IMR-90 (cell line): ENCODE measurements at places on chromosomes 13 and 19. TPM values are rescaled to one million over a fixed set of nuclear protein-coding genes. Genes with fewer than 3 reads are reported as not detected.

The ITPKC gene
- total RNA-seq, result 7.7 and 8.6 TPM in 2 replicates

GRCh38 chr19:56310462-56310861 lies 4.2 kb downstream of the ZSCAN5A start:
- no peaks in the 10 kb centered on the region; the same call in 1 of the 2 replicates for H3K4me1 ChIP-seq
- no peak for DNase-seq
- no peak overlapping the region for H3K4me3 ChIP-seq
- H3K36me3 ChIP-seq, result peaks cover 3% of the 10 kb centered on the region; the same call in 1 of the 2 replicates
- no peak overlapping the region for H3K27ac ChIP-seq

- peaks cover 9% of the 10 kb centered on the region for H3K36me3 ChIP-seq
- H3K27ac ChIP-seq, result no peak overlapping the region
- no peak overlapping the region for H3K4me3 ChIP-seq
Observed at GRCh38 chr19:14160017-14160703, 23.8 kb upstream of the ASF1B start.

The AMER2 gene
- total RNA-seq, result not detected in 2 replicates

DNA sequence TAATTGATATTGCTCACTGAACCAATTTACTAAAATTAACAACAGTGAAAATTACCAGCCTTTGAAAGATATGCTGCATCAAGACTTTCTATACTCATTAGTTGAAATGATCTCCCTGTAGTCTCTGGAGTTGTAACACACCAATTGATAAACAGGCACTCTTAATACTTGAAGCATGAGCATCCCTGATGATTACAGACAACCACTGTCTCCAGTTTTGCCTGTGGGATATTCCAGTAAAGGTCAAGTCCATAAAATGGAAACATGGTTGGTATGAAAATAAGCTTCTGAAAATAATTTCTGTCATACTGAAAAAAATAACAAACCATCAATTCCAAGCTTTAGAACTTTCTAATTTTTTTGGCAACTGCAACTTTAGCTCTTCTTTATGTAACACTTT lies 405.8 kb downstream of the SPRY2 start:
- peak; percentile 20 for DNase-seq
- H3K4me1 ChIP-seq, result peaks cover 20% of the 10 kb centered on the region
- no peaks in the 10 kb centered on the region for H3K36me3 ChIP-seq
- H3K4me3 ChIP-seq, result no peak overlapping the region
- H3K27ac ChIP-seq, result no peak overlapping the region

DNA sequence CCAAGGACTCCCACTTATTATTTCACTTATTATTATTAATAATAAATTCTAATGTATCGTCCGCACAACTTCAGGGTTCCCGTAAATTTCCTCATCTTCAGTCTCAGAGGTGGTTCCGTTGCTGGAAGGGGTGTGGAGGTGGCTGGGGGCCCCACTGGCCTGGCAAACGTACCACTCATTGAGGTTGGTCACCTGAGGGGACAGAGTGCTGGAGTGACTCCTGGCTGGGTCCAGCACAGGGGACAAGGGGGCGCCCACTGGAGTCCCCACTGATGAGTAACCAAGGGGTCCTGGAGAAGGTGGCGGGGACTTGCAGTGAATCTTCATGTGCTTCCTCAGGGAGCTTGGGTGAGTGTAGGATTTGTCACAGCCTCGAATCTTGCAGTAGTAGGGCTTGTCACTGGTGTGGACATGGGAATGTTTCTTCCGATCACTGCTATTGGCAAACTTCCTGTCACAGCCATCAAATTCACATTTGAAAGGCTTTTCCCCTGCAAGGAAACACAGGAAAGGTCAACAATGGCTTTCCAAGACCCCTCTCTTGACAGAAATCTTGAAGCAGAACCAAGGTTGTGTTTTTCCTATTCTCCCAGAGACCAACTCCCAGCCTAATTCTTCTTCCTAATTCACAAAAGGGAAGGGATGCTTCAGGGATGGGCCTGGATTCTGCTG lies 6.1 kb downstream of the ZIC5 start:
- H3K27ac ChIP-seq, result no peak overlapping the region
- peaks cover 80% of the 10 kb centered on the region for H3K27me3 ChIP-seq
- no peak overlapping the region for H3K4me3 ChIP-seq
- H3K4me1 ChIP-seq, result peaks cover 2% of the 10 kb centered on the region; the same call in 1 of the 2 replicates
- DNase-seq, result no peak

The JAK3 gene
- 0.28 and 0.36 TPM in 2 replicates for total RNA-seq

DNA sequence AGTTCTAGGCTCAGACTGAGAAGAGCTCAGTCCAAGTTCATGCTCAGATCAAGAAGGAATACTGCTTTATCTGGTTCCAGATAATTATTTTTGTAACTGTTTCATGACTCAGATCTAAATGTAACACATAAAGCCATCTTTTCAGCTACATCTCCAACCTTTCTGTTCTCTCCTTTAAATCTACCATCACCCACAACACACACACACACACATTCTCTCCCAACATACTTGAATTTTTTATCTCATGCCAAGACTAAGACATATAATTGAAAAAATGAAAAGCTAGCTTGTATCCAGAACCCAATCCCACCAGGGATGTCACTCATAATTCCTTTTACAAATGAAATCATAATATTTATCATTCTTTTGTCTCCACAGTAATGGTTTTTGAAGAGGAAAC lies 7.6 kb downstream of the KATNAL1 start:
- DNase-seq, result peak; percentile 35
- H3K36me3 ChIP-seq, result no peaks in the 10 kb centered on the region
- H3K27me3 ChIP-seq, result no peaks in the 10 kb centered on the region

- H3K4me1 ChIP-seq, result peaks cover 2% of the 10 kb centered on the region; the same call in 1 of the 2 replicates
- peak within 1 kb of the TSS; percentile 91 for H3K4me3 ChIP-seq
- H3K27ac ChIP-seq, result peak within 1 kb of the TSS; percentile 98
- no peaks in the 10 kb centered on the region for H3K27me3 ChIP-seq
Observed at GRCh38 chr13:51452361-51453206, at the start of gene INTS6. TSS of gene INTS6 (minus strand) at chr13:51453036. CDS start at chr13:51452525, 511 bp downstream.

The PTGER1 gene
- total RNA-seq, result 0.28 and 0.54 TPM in 2 replicates

DNA sequence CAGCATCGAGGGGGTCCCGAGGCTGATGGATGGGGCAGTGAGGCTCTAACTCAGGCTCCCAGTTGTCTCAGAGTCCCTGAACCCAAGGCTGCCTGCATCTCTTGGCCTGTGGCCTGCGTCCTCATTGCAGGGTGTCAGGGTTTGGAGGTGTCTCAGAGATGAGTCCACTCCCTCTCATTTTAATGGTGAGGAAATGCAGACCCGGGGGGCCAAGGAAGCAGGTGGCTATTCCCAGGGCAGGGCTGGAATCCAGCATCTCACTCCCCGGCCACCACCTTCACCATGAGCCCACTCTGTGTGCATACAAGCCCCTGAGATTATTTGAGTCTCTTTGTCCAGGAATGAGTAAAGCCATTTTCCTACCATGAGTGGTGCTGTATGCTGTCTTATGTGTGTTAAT lies 21.4 kb downstream of the TEX29 start:
- peaks cover 16% of the 10 kb centered on the region for H3K4me1 ChIP-seq
- no peak overlapping the region for H3K4me3 ChIP-seq
- no peak overlapping the region for H3K27ac ChIP-seq

DNA sequence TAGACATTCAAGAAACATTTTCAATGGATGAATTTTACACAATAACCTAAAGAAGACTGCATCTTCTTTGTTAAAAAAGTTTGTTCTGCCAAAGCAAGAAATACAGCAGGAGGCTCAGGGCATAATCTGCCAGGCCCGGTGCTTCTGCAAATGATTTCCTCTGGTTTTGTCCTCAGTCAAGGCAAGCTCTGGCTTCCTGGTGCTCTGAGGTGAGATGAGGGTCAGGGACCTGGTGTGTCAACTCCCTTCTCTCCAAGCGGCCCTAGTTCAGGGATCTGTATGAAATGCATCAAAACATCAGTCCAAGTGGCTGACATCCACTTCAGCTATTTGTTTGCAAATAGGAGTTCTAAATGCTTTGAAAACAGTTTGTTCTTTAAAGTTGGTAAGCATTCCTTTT lies 31.6 kb downstream of the LACC1 start:
- no peak overlapping the region for H3K27ac ChIP-seq
- H3K4me3 ChIP-seq, result no peak overlapping the region
- no peak for DNase-seq
- H3K27me3 ChIP-seq, result no peaks in the 10 kb centered on the region
- H3K36me3 ChIP-seq, result no peaks in the 10 kb centered on the region

DNA sequence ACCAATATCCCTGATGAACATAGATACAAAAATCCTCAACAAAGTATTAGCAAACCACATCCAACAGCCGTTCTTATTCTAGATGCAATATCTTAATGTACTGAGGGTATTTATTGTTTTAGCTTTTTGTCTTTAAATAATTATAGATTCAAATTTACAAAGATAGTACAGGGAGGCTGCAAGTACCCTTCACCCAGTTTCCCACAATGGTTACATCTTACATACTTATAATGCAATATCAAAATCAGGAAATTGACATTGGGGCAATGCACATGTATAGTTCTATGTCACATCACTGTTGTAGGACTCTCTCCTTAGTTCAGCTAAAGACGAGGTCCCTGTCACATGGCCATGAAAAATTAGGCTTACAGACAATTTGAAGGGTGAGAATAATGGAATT lies 75.8 kb downstream of the RUBCNL start:
- no peaks in the 10 kb centered on the region for H3K27me3 ChIP-seq
- H3K36me3 ChIP-seq, result no peaks in the 10 kb centered on the region
- no peak overlapping the region for H3K27ac ChIP-seq
- H3K4me3 ChIP-seq, result no peak overlapping the region

The DDA1 gene
- 33.7 and 35.0 TPM in 2 replicates for total RNA-seq

The TPTE2 gene
- total RNA-seq, result not detected in 2 replicates

DNA sequence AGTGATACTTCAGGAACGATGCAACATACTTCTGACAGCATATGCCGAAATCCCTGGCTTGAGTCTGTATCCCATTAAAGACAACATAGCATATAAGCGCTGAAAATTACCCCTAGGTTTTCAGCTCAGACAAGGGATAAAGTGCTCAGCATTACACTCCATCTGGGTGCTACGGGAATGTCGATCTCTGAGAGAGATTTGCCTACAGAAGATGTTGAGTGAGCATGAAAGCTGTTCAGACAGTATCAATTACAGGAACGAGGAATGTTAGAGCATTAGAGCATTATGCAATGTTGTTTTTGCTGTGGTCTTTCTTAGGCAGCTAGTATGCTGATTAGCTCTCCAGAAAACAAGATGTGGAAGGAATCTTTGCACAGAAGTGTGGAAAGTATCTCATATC lies 484.5 kb downstream of the LIG4 start:
- H3K4me1 ChIP-seq, result no peaks in the 10 kb centered on the region; the same call in 1 of the 2 replicates
- H3K4me3 ChIP-seq, result no peak overlapping the region
- no peaks in the 10 kb centered on the region for H3K36me3 ChIP-seq

DNA sequence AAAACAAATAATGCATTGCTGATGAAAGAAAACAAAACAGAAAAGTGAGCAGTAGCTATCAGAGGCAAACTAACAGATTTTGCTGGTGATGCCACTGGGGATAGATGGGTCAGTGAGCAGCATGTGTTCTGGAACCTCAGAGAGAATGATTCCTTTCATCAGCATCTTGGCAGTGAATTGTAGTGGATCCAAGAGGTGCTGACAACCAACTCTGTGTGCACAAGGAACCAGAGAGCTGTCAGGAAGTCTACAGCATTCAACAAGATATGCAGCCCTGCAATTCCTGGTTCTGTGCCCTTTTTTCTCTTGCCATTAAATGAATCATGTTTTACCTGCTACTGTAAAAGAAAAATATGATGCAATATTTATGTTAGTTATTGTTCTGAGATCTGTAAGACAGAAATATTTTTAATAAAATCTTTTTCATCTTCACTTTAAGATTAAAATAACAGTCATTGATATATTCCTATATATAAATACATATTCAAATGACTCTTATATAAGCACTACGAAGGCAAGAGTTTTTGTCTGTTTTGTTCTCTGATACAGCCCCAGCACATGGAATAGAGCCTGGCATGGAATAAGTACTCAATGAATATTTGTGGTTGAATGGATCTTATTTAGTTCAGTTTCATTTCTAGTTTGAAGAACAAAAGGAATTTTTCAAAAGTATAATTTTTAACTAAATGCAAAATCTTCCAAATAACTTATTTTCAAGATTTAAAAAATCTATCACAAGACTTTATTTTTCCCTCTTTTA lies 80.8 kb downstream of the FREM2 start:
- no peak overlapping the region for H3K4me3 ChIP-seq
- no peaks in the 10 kb centered on the region for H3K27me3 ChIP-seq
- H3K36me3 ChIP-seq, result no peaks in the 10 kb centered on the region
- DNase-seq, result no peak
- no peaks in the 10 kb centered on the region for H3K4me1 ChIP-seq

GRCh38 chr19:45403272-45403671 lies 1.6 kb downstream of the PPP1R13L start:
- H3K27me3 ChIP-seq, result no peaks in the 10 kb centered on the region
- H3K4me3 ChIP-seq, result no peak overlapping the region
- no peak for DNase-seq
- H3K36me3 ChIP-seq, result no peaks in the 10 kb centered on the region
- peaks cover 5% of the 10 kb centered on the region for H3K4me1 ChIP-seq

DNA sequence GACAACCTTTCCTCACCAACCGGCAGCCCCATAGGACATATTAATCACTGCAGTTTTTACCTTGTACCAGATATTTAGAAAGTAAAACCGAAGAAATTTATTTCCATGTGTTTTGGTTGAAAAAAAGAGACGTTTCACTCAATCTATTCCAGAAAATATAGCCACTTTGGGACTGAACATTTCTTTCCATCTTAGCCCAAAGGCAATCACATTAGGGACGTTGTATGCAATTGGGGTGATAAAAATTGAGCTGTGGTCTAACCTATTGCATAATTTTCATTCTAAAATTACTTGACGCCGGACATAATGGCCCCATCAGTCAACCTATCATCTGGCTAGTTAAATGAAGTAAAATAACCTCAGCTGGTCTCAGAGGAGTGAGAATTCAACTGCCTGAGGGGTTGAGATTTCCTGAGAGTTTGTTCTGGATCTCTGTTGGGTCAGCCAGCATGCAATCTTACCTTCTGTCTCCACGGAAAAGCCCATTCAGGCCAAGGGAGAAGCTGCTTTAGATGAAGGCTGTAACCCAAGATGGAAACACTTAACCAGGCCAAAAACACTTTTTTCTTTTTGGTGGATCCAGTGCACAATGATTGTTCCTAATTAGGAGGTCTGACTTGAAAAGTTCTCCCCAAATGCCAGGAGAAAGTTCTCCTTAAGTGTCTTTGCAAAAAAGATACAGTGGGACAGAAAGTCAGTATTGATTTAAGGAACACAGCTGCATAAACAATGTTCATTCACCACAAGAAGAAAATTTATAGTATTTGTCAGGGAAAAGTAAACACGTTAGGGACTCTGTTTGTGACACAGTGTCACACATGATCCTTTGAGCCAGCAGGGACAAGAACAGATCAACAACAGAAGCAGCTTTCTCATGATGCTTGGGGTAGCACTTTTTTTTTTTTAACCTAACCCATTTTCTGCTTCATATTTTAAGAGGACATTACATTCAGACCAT lies 34.1 kb downstream of the DLEU7 start:
- no peak for DNase-seq
- no peak overlapping the region for H3K27ac ChIP-seq
- peaks cover 9% of the 10 kb centered on the region for H3K27me3 ChIP-seq

- H3K27ac ChIP-seq, result no peak overlapping the region
- H3K4me3 ChIP-seq, result no peak overlapping the region
- peaks cover 14% of the 10 kb centered on the region for H3K4me1 ChIP-seq
- no peaks in the 10 kb centered on the region for H3K27me3 ChIP-seq
Observed at GRCh38 chr19:5988517-5989387, 10.8 kb upstream of the RANBP3 start.

DNA sequence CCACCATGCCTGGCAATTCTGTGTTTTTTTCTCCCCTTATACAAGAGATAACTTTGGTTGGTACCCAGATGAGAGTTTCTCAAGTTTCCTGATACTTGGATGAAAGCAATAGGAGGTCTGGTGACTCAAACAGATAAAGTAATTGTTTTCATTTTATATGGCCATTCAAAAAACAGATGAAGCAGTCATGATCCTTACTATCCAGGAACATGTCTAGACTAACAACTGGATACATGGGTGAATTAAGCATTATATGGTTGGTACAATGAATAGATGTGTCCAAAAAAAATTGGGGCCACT lies 8.5 kb downstream of the ZNF430 start:
- H3K27me3 ChIP-seq, result no peaks in the 10 kb centered on the region
- no peak overlapping the region for H3K27ac ChIP-seq
- H3K4me3 ChIP-seq, result no peak overlapping the region
- DNase-seq, result no peak
- peaks cover 5% of the 10 kb centered on the region; the same call in 1 of the 2 replicates for H3K4me1 ChIP-seq
